ENCODE measurements at places on chromosomes 11 and 22. TPM values are rescaled to one million over a fixed set of nuclear protein-coding genes. Genes with fewer than 3 reads are reported as not detected.
A peak's percentile ranks its signal among the peaks of the same experiment; 100 is the strongest.

DNA sequence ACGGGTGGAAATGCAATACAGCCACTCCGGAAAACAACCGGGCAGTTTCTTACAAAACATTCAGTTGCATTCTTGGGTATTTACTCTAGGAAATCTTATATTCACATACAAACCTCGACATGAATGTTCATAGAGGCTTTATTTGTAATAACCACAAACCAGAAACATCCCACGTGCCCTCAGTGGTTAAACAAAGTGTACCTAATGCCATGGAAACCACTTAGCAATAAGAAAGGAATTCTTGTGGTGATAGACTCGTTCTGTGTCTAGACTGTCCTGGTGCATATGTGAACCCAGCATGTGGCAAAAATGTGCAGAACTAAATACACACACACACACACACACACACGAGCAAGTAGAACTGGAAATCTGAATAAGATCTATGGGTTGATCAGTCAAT lies 1073.3 kb downstream of the TBC1D22A start:
- no peak for DNase-seq

DNA sequence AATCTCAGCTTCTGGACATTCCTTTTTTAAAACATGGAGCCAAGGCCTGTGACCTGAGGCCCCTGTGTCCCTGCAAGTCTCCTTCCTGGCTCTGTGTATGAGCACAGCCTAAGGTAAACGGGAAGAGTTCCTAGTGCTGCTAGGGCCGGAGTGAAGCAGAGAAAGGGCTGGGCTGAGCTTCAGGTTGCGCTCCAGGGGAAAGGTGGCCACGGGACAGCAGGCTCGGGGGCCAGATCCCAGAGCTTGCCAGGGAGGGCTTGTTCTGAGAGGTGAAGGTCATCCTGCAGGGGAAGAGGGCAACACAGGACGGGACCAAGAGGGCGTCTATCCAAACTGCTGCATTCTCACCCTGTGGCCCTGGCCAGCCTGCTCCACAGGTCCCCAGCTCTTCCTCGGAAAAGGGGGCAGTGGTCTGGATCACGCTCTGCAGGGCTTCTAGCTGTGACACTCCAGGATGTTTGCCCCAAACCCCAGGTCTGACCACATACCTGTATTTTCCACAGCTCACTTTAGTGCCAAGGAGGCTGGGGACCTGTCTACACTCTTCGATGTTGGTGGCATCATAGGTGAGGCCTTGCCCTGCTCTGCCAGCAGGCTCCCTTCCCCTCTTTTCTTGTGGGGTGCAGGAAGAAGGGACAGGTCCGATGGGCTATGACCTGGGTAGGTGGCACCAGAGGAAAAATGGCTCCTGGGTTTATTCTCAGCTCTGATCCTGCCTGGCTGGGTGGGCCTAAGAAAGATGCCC lies 20.4 kb downstream of the SLC37A2 start:
- no peak for DNase-seq

DNA sequence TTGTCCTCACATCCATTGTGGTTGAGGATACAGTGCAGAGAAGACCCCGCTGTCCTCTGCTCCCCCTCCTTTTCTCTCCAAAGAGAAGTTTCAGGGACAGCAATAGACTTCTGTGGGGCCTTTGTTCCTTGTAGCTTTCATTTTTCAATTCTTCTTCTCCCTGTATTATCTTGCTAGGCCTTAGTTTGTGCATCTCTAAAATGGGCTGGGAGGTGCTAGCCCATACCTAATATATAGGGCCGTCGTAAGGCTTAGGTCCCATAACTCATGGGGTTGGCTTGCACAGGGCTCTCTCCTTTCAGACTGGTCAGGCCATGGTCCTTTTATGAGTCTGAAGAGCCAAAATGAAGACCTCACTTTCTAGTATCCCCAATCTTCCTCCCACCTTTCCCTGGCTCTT lies 33.0 kb downstream of the ZBTB16 start:
- no peak for DNase-seq

DNA sequence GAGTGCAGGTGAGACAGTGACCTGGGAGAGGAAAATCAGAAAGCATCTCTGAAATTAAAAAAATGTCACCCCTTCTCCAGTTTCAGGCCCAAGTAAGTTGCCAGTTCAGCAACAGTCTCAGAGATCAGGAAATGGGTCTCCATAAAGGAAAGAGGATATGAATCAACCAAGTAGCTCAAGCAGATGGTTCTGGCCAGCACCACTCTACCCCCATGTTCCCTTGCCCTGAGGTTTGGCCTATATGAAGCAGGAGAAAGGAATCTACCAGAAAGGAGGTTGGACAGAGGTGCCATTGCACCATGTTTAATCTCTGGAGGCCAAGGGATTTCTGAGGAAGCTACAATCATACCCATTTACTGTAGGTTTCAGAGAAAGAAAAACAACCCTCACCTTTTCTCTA lies 7.7 kb downstream of the FZD4 start:
- no peak for DNase-seq

- no peak for DNase-seq
Measured at GRCh38 chr11:100980156-100980555, 149.5 kb downstream of the PGR start.

GRCh38 chr11:133947321-133947756 lies 9.4 kb downstream of the IGSF9B start:
- no peak for DNase-seq

- DNase-seq: peak; percentile 35
Measured at GRCh38 chr22:33271390-33272161, 213.4 kb upstream of the SYN3 start.

GRCh38 chr11:57493507-57494503 lies 21.7 kb downstream of the SLC43A1 start:
- DNase-seq: peak; percentile 73

GRCh38 chr22:37229012-37229804 lies 14.9 kb downstream of the RAC2 start:
- peak; percentile 46 for DNase-seq

- DNase-seq: peak; percentile 74
Measured at GRCh38 chr22:17258015-17258787, 39.0 kb upstream of the ADA2 start.

DNA sequence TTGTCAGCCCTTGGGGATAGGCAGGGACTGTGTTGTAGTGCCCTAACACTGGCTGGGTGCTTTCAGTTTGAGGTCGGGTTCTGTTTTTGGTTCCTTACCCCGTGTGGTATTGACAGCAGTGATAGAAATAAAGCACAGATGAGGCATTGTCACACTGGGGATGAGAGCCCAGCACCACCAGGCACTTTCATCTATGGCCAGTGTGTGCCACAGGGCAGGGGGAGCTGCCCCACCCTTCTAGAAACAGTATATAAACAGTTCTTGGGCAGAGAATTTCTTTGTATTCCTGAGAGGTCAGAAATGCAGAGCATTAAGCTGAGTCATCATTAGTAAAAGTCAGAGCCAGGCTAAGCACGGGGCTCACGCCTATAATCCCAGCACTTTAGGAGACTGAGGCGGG lies 23.1 kb upstream of the CDC42EP2 start:
- no peak for DNase-seq

- no peak for DNase-seq
Measured at GRCh38 chr11:33984682-33985389, 66.7 kb upstream of the CAPRIN1 start.

DNA sequence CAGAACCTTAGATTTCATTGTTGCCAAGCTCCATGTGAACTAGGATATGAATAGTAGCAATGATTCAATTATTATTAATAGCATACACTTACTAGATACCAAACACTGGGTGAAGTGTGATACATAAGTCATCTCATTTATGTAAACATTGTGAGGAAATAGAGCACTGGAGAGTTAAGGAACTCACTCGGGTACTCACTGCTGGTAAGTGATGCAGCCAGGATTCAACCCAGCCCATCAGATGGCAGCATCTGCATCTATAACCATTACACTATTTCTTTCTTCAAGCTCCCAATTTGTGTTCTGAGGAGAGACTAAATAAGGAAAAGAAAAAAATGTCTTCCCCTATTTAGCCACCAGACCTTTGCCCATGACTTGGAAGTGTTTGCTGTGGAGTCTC lies 10.2 kb upstream of the ALG8 start:
- DNase-seq: no peak

GRCh38 chr22:20522134-20523004 lies 15.0 kb downstream of the MED15 start:
- DNase-seq: no peak

GRCh38 chr22:17401728-17402127 lies 32.5 kb downstream of the CECR2 start:
- no peak for DNase-seq

GRCh38 chr22:22941831-22942510 lies 54.4 kb downstream of the IGLL5 start:
- DNase-seq: peak; percentile 22

GRCh38 chr11:1121331-1121812 lies 36.4 kb upstream of the MUC5AC start:
- DNase-seq: peak; percentile 38

DNA sequence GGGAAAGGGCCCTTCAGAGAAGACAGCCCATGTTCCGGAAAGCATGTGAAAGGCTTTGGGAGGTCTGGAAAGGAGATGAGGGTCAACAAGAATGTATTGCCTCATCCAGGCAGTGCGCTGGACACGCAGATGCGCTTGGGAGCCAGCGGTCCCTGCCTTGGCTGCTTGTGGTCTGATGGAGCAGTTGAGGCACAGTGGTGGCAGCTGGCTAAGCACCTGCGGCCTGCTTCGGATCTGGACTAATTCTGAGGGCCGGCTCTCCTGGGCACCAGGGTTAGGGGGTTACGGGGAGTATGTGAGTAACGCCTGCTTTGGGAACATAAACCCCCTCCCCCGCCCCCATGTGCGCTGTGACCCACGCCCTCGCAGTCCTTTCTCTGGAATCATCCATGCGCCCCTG lies 4.6 kb upstream of the TM7SF2 start:
- DNase-seq: no peak

GRCh38 chr11:22974251-22974650 lies 114.0 kb upstream of the CCDC179 start:
- DNase-seq: no peak

DNA sequence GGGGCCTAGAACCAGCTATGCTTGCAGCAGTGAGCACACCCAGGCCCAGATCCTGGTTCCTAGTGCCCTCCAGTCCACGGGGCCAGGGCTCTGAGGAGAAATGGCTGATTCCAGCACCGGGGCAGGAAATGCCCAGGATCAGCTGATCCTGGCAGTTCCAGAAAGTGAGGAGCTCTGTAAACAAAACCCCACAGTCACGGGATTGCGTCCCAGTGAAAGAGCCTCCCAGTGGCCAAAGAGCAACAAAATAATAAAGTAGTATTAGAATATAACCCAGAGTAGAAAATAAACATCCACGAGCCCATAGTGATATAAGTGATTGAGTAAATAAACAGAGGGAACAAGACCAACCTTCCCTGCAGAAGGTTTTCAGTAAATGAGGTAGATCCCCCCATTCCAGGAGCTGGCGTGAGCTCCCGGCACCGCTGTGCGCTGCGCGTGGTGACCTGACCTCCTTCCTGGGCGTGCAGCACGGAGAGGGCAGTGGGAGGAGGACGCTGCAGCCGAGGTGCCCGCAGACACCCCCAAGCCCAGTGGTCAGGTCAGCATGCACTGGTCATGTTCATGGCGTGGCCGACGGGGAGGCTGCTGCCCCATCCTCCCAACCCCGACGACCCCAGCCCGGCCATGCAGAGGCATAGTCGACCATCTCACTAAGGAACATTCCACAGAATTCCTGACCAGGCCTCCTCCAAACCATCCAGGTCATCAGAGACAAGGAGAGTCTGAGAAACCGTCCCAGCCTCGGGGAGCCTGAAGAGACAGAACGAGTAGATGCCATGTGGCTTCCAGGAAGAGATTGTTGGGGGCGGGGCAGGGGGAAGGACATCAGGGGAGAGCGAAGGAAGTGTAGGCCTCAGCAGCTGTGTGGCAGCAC lies 19.8 kb downstream of the PTDSS2 start:
- no peak for DNase-seq

Gene MAPK8IP2
- total RNA-seq: not detected

Gene TST
- total RNA-seq: 272 TPM

Gene MAP6
- 0.57 TPM for total RNA-seq

Gene CHADL
- total RNA-seq: 0.80 TPM

Gene CABP7
- total RNA-seq: 3.2 TPM

Gene PITPNM1
- 108 TPM for total RNA-seq

Gene PHLDB1
- total RNA-seq: 73.2 TPM

Gene PIWIL4
- 20.4 TPM for total RNA-seq

Gene MUC15
- not detected for total RNA-seq

Gene CARNS1
- not detected for total RNA-seq

Gene BCO2
- 9.9 TPM for total RNA-seq

Gene TIGD3
- 3.3 TPM for total RNA-seq
